ENCODE measurements at places on chromosomes 5 and 9. TPM values are rescaled to one million over a fixed set of nuclear protein-coding genes. Genes with fewer than 3 reads are reported as not detected.

GRCh38 chr5:31605920-31606319 is 33.0 kb upstream of the PDZD2 start:
- H3K36me3 ChIP-seq, result no peaks in the 10 kb centered on the region
- H3K27me3 ChIP-seq, result no peaks in the 10 kb centered on the region
- no peak overlapping the region for H3K4me3 ChIP-seq
- DNase-seq, result no peak

GRCh38 chr5:34057118-34057517 is 14.1 kb upstream of the C1QTNF3 start:
- H3K27me3 ChIP-seq, result no peaks in the 10 kb centered on the region
- H3K36me3 ChIP-seq, result no peaks in the 10 kb centered on the region
- H3K4me3 ChIP-seq, result no peak overlapping the region
- H3K4me1 ChIP-seq, result no peaks in the 10 kb centered on the region
- DNase-seq, result no peak
- H3K27ac ChIP-seq, result no peak overlapping the region

DNA sequence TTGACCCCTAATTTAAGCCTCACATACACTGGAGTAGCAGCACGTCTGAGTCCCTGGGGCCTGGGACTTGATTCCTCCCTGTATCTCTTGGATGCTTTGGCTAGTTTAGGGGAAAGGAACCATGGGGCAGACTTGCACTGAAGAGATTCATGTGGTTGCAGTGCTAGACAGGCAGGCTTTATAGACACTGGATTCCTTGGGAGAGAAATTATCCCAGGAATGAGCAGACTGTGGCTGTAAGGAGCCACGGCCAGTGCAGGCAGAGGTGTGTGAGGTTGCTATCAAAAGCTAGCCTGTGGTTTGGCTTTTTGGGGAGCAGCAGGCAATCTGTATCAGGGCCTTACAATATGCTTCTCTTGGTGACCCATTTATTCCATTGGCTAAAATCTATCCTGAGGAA is 20.5 kb upstream of the PITX1 start:
- DNase-seq, result no peak
- H3K27ac ChIP-seq, result no peak overlapping the region
- H3K4me1 ChIP-seq, result no peaks in the 10 kb centered on the region
- no peaks in the 10 kb centered on the region for H3K36me3 ChIP-seq
- peaks cover 3% of the 10 kb centered on the region for H3K27me3 ChIP-seq
- H3K4me3 ChIP-seq, result no peak overlapping the region

- no peaks in the 10 kb centered on the region for H3K27me3 ChIP-seq
- no peak overlapping the region for H3K4me3 ChIP-seq
- H3K27ac ChIP-seq, result no peak overlapping the region
- no peaks in the 10 kb centered on the region for H3K36me3 ChIP-seq
- no peak for DNase-seq
- H3K4me1 ChIP-seq, result no peaks in the 10 kb centered on the region
Observed at GRCh38 chr9:89919171-89919681, 314.4 kb downstream of the GADD45G start.

The AQP7 gene
- total RNA-seq, result not detected

The SELENOP gene
- total RNA-seq, result 306 TPM
